ENCODE measurements at places on chromosomes 1 and 21.
A peak's percentile ranks its signal among the peaks of the same experiment; 100 is the strongest.

DNA sequence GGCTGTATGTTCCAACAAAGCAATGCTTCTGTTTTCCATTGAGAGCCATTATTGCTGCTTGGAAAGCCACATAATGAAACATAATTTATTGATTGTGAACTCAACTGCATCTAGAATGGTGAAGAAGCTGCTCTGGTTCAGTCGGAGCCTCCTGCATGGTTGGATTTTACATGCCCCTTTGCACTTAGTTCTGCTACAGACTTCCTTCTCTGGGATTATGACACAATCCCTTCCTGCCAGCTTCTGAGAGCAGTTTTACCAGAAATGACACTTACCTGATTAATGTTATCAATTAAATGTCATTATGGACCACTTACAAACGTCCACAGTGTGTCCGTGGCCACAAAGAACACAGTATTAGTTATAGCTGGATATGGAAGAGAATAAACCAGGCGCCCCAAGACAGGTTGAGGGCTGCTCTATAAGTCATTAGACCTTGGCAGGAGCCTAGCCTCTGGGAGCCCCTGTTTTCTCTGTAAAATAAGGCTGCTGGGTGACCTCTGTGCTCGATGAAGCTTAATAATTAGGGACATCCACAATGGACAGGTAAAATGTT is 7.0 kb upstream of the CD58 start:
- DNase-seq: no peak

GRCh38 chr1:48543854-48544253 is 71.8 kb upstream of the SPATA6 start:
- DNase-seq: no peak

GRCh38 chr1:229557200-229557850 is 1.2 kb downstream of the ABCB10 start:
- peak; percentile 60 for DNase-seq

DNA sequence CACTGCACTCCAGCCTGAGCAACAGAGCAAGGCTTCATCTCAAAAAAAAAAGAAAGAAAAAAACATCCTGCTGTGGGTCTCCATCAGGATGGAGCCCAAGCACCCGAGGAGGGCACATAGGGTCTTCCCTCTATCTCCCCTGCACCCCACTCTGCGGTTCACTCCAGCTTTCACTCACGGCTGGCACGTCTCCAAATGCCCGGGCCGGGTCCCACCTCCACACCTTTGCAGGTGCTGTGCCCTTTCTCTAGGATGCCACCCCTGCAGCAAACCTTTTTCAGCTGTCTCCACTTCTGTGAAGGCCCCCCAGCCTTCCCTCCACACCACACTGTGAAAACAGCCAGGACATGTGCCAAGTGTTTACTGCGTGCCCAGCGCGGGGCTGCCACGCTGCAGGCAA is 22.4 kb upstream of the DDOST start:
- DNase-seq: no peak

- DNase-seq: no peak
These were observed at the start of gene G0S2 for GRCh38 chr1:209674957-209675564. Gene G0S2 (plus strand): TSS chr1:209675412. CDS start chr1:209675685, 273 bp downstream.

GRCh38 chr1:219402925-219403324 is 210.0 kb downstream of the ZC3H11B start:
- no peak for DNase-seq

GRCh38 chr1:42240966-42241755 is 76.6 kb upstream of the GUCA2A start:
- no peak for DNase-seq

DNA sequence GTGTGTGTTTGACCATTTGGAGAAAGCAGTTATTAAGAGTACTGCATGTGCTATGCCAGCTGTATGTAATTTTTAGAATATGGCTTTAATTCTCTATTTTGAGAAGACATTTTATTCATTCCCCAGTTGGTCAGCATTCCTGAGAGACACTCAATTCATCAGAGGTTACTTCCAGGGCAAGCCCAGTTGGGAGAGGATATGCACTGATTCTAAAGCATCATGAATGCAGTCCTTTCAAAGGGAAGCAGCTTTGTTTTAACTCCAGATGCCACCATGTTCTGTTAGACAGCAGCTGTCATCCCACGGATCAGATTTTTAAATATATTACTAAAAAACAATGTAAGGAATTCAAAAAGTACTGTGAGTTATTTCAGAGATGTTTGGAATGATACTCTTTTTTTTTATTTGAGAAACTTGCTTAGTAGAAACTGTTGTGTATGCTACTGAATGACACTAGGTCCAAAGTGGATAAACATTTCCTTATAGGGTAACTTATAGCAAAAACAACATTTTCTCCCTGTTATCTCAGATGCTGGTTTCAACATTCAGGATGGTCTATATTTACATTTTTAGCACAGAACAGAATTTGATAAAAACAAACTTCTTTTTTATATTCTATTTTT is 149.5 kb upstream of the B3GALT2 start:
- DNase-seq: no peak

GRCh38 chr1:9425859-9426258 is 113.4 kb upstream of the SLC25A33 start:
- DNase-seq: peak; percentile 80

GRCh38 chr1:18573170-18573569 is 57.5 kb upstream of the PAX7 start:
- DNase-seq: peak; percentile 17

GRCh38 chr1:115768549-115768948 is at the start of gene CASQ2:
Gene CASQ2 (minus strand): TSS chr1:115768714. CDS start chr1:115768541, 173 bp downstream.
- DNase-seq: no peak

DNA sequence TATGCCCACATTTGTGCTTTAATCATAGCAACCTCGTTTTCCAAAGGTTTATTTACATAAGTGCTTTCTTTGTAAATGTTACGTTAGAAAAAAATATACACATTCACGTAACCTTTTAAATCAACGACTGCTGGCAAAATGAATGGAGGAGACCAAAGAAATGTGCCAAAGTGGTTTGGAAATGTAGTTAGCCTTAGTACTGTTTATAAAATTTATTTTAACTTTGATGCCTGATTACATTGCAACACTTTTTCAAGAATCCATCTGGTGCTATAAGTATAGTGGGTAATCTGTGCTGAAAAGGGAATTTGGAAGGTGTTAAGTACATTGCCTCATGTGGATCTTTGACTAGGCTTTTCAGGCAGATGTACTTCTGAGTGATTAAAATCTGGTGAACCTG is 108.9 kb downstream of the IFI44 start:
- no peak for DNase-seq

DNA sequence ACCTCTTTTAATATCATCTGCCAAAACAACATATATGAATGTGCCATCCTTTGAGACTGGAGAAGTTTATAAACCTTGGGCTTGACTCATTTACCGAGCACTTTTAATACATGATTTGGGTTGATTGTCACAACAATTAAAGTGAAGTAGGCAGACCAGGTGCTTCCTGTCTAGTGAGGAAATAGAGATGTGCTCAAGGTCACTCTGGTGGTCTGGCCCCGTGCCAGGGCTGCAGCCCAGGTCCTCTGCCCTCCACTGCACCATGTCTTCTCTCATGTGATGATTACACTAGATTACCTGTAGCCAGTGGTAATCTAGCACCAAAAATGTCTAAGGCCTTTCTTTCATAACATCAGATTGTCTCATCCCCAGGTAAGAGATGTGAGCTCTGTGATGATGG is 61.8 kb upstream of the LAMC2 start:
- DNase-seq: peak; percentile 71

DNA sequence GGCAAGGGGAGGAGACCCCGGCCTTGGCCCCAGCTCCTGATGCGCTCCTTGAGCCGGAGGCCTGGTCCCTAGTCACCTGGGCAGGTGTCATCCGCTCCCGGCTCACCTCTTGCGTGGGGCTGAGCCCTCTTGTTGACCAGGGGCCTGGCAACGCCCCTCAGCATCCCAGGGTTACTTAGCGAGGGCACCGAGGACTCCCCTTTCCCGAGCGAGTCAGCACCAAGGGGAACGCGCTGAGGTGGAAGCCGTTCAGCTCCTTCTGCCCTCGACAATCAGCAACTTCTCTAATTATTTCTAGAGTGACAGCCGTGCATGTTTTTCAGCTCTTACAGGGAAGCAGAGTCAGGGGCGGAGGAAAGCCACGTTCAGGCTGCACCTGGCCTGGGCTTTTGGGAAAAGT is 522 bp downstream of the SLC45A1 start:
- no peak for DNase-seq

GRCh38 chr1:91804546-91805023 is 81.4 kb downstream of the TGFBR3 start:
- DNase-seq: no peak

DNA sequence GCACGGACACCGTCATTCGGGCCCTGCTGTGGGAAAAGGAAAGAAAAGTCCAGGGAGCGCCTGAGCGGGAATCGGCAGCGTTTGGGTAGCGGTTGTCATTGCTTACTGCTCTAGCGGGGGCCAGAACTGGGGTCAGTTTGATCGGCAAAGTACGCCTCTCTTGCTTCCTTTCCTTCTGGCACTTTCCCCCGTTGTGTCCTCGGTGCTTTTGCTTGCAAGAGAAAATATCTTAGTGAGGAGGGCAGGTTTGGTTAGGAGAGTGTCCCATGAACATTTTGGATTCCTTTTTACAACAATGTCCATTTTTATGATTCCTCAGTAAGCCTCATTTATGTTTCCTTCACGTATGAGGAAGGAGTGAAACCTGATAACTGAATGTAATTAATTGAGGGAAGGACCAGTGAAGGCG is 670 bp downstream of the ST3GAL3 start:
- peak; percentile 43 for DNase-seq

GRCh38 chr1:24782689-24783088 is 37.4 kb downstream of the CLIC4 start:
- no peak for DNase-seq

DNA sequence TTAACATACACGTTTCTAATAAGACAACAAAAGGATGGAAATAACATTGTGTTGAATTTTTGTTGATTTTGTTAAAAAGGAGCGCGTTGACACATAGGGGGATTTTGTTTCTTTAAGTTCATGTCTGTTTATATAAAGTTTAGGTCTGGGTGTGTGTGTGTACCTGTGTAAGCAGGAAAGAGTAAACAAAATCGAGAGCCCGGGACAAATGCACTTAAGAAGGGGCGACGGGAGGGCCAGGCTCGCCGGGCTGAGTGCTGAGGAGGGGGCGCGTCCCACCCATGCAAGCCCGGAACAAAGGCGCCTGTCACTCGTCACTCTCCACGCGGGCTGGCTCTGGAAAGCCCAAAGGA is 28.8 kb upstream of the TRIM17 start:
- DNase-seq: no peak

DNA sequence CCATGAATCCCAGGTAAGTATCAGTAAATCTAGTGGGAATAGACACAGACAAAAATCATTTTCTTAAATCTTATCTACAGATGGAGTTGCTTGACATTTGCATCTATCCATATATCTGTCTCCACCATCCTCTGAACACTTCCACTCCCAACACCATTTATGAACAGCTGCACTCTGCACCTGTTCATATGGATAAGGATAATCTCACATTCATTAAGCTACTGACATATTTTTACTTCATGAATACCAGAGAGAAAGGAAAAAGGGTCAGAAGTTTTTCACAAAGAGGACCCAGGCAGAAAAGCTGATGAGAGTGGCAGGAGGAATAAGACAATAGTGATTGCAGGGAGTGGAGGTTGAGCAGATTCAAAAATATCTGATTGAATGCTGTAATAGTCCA is 222.6 kb downstream of the DNAH14 start:
- no peak for DNase-seq

- no peak for DNase-seq
These were observed 597.7 kb upstream of the ZP4 start for GRCh38 chr1:238488401-238488800.

- DNase-seq: no peak
These were observed 29.2 kb downstream of the ST7L start for GRCh38 chr1:112589766-112590165.

GRCh38 chr1:151009206-151009587 is 948 bp downstream of the PRUNE1 start:
- DNase-seq: no peak

GRCh38 chr1:54277451-54278341 is 77.7 kb downstream of the MRPL37 start:
- no peak for DNase-seq

DNA sequence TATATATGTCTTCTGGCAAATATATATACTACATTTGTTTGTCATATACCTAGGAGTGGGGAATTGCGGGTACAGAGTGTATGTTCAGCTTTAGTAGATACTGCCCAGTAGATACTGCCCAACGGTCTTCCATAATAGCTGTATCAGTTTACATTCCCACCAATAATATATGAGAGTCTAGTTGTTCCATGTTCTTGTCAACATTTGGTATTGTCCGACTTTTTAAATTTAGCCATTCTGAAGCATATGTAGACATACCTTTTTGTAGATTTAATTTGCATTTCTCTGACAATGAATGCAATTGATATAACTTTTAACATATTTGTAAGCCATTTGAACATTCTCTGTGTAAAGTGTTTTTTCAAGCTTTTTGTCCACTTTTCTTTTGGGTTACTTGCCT is 99.0 kb upstream of the HIVEP3 start:
- no peak for DNase-seq

GRCh38 chr1:54804471-54805132 is 3.5 kb upstream of the TTC22 start:
- DNase-seq: no peak

- DNase-seq: no peak
These were observed 112.3 kb downstream of the AK5 start for GRCh38 chr1:77394166-77394565.

DNA sequence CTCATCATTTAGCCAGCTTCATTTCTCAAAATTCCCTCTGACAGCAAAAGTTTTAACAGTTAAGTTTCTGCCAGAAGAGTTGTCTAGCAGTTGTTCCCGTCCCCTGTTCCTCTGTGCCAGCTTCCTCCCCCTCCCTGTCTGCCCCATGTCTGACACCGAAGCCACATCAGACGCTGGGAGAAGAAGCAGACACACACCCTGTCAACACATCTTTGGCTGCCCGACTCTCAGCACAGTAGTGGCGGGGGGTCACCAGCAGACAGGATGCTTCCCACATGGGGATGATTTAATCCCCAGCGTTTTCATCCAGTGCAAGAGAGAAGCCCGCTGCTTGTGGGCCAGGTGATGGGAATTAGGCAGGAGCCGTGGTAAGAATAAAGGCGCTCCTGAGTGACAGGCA is 379.4 kb upstream of the RUNX1 start:
- no peak for DNase-seq

- no peak for DNase-seq
These were observed 12.3 kb downstream of the MACF1 start for GRCh38 chr1:39216771-39217170.

GRCh38 chr1:1080122-1080757 is 6.1 kb upstream of the RNF223 start:
- DNase-seq: peak; percentile 54
